Right lobe of liver (tissue), 6 donors: ENCODE measurements at places on chromosomes 2 and 18. TPM values are rescaled to one million over a fixed set of nuclear protein-coding genes. Genes with fewer than 3 reads are reported as not detected.

- no peak for DNase-seq
Observed at GRCh38 chr2:207813221-207813916, 43.7 kb upstream of the FZD5 start.

DNA sequence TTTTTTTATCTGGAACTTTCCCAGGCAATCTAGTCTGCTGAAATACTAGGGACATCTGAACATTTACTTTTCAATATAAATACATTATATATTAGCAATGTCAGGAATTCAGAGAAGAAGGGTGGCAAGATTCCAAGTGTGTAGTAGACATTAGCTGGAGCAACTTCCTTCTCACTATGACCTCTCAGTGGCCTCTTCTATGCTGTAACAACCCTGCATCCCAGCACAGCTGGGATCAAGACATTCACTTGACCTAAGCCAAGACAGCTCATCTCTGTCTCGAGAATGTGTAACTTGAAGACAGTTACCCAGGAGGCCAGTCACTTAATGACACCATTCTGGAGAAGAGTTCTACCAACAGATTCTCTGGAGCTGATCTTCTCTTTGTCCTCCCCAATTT, 61.7 kb upstream of the RALBP1 start:
- DNase-seq = no peak

- no peak for DNase-seq
Observed at GRCh38 chr2:159506764-159507440, 109.4 kb downstream of the BAZ2B start.

- no peak for DNase-seq
Observed at GRCh38 chr2:177445200-177445599, 52.6 kb downstream of the AGPS start.

DNA sequence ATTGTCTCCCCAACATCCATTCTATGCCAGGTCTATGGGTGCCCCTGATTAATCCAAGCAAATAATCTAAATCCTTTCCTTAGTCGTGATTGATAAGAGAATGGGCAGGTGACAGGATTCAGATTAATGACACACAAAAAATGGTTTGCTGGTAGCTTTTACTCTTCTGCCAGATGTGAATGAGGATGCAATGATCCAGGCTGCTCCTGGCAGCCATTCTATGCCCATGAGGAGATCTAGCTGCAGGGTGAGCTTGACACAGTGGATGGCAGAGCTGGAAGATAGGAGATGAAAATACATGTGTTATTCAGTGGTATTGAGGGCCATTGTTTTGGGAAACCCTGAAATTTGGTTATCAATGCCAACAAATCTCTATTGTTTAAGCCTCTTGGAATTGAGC, 69.7 kb downstream of the ACYP2 start:
- DNase-seq = no peak

GRCh38 chr2:84779781-84780180, 101.1 kb downstream of the TRABD2A start:
- DNase-seq = no peak

DNA sequence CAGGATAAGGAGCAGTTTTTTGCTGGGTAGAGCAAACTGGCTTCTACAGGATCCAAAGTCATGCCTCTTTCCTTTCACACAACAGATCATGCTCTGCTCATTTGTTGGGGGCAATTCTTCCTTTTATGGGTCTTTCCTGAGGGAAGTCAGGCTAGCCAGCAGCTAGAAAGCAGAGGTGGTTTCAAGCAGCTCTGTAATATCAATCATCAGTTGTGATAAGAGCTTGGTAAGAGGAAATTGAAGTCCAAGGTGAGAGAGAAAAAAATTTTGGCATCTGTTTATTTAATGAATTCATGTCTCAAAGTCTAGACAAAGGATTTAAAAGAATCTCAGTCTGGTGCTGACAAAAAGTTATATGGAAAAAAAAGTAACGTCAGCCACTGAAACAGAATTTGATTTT, 6.2 kb downstream of the TMEM87B start:
- DNase-seq = no peak

- DNase-seq = no peak
Observed at GRCh38 chr2:228023619-228024018, 152.2 kb downstream of the DAW1 start.

DNA sequence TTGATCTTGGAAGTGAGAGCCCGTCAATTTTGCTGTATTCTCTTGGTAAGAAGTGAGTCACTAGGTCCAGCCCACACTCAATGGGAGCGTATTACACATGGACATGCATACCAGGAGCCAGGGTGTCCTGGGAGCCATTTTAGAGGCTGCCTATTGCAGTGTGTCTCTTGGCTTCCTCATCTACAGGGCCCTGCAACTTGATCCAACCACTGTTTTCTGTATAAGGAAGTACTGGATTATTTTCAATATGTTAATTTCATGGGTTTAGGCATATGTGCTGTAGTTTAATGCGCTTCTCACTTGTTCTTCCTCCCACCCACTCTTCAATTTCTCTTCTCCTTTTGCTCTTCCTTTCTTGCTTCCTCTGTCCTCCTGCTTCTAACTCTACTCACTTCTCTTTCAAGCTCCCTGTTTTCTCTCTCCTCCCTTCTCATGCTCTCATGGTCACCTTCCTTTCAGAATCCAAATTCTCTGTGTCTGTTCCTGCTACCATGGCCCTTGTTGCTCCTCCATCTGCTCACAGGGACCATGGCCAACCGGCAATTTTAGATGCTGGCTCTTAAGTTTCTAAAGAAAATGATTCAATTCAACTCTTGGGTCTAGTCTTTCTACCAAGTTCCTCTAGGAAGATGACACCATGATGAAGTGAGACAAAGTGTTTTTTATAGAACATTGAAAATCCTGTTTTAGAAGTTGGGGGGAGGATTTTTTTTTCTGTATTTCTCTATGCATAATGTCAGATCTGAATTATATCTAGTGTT, 152.0 kb upstream of the ZEB2 start:
- DNase-seq = no peak

DNA sequence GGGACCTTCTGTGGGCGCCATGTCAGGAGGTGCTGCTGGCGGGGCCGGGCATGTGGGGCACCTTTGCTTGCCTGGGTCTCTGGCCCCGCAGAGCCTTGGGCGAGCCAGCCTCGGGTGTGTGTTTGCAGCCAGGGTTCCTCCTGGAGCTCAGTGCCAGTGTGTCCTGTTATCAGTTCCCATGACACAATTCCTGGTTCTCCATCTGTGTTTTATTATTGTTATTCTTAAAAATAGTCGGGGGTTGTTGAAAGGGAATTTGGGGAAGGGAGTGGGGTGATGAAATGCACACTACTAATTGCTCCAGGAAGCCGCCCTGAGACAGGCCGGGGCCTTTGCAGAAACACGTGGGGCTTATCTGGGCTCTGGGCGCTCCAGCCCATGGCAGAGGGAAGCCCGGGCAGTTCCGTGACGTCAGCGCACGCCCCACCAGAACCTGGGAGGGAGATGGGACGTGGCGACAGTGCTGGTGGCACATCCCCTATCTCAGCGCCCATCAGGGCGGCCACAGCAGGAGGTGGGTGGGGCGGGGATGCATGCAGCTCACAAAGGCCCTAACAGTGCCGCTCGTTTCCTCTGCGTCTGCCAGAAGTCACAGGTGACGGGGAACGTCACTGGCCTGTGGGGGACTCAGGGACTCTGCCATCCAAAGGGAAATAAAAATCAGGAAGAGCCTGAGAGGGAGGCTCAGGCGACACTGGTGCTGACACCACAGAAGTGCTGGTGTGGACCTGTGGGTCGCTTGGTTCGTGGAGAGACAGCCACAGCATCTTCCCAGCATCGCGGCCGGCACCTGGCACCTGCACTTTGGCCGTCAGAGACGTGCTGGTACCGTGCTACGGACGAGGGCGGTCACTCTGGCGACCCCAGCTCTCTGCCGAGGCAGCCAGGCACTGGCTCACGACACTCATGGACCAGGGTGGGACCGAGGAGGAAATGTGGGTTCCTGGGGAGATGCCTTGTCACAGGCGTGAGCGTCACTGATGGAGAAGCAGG, 131.0 kb downstream of the NFATC1 start:
- peak; percentile 42 for DNase-seq

DNA sequence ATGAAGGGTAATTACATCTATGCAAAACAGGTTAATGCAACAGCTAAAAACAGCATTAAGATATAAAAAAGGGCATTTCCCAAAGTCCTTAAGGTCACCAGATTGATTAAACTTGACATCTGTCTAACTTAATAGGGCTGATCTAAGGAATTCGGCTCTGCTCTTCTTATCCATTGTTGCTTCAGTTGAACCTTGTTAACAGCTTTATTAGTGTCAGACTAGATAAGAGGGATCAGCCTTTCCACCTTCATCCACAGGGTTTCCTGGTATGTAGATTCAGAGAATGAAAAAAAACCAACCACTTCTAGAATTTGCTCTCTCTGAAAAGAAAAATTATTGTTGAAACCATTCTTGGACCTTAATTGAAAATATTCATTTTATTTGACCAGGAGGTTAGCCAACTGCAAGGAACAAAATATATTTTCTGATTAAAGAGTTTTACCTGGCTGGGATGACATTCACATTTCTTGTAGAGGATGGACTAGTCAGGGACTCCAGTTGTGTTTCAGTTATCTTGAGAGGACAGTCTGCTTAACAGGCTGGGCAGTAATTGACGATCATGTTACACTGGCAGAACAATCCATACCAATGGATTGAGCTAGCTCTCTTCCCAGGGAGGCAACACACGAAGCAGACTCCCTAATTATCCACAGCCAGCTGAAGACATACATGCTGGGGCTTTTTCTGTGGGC, 357.4 kb upstream of the ACVR2A start:
- no peak for DNase-seq

DNA sequence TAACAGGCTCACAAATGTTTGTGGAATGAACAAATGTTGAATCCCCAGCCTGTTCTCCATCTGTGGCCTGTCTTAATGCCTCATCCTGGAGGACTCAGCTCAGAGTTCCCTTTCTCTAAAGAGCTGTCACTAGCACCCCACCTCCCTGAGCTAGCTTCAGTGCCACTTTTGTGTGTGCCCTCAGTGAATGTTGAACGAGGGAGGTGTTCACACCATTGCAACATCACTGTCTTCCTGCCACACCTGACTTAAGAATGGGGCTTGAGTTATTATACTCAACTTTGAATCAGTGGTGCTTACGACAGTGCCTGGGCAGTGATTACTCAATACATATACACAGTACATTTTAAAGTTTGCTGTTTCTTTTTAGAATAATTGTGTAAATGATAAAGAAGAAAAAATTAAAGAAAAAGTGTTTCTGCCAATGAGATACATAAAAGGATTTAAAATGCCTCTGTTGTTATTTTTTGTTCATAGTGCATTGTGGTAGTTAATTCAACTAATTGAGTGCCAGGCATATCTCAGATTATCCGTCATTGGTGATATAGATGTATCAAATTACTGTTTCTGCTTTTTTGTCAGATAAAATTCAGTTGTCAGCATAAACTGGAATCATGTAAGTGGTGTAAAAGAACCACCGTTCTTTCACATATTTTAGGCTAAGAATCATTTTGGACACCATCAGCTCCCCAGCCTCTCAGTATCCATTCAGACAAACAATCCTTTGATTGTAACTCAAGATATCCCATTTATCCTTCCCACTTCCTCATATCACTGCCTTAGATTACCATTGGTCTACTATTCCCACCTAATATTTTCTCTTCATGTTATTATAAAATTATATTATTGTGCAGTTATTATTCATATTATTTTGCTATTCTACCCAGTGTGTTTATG, 304.7 kb downstream of the PTPRM start:
- DNase-seq = no peak

DNA sequence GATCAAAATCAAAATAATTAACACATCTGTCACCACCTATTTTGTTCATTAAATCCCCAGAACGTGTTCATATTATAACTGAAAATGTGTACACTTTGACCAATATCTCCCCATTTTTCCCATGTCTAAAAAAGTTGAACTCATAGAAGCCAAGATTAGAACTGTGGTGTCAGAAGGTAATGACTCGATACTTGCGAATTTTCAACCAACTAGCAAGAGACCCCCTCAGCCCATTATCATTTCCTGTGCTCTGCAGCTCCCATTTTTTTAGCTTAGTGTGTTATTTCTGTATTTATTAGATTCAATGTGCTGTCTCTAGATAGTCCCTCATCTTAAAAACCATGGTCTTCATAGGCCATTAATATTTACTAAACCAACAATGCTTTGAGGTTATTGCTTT, 248.7 kb upstream of the PIK3C3 start:
- DNase-seq = no peak

- DNase-seq = peak; percentile 68
Observed at GRCh38 chr2:46296216-46296839, 879 bp upstream of the EPAS1 start.

DNA sequence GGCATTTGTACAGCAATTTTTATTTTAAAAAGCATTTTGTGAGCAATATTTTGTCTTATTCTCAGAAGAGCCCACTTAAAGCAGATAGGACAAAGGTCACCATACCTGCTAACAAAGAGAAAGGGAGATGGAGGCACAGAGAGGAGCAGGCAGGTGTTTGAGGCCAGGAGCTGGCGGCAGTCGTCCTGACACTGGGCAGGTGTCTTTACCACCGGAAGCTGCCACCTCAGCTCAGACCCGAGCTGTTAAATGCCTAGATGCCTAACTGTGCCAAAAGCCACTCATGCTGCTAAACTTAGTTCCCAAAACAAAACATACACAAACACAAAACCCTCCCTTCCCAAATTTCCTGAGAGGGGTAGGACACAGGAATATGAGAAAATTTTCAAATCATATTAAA, 120.9 kb downstream of the CNTNAP5 start:
- DNase-seq = no peak

ABCG5 gene
- 15.3 TPM for total RNA-seq

TLX2 gene
- not detected for total RNA-seq

CCDC102B gene
- total RNA-seq = 0.98 TPM

CRYBA2 gene
- not detected for total RNA-seq
